NCI-H1930 (cell line): ENCODE measurements at places on chromosomes 3 and 15.

GRCh38 chr15:92907896-92908712 lies 8.0 kb downstream of the CHD2 start:
- DNase-seq = no peak

DNA sequence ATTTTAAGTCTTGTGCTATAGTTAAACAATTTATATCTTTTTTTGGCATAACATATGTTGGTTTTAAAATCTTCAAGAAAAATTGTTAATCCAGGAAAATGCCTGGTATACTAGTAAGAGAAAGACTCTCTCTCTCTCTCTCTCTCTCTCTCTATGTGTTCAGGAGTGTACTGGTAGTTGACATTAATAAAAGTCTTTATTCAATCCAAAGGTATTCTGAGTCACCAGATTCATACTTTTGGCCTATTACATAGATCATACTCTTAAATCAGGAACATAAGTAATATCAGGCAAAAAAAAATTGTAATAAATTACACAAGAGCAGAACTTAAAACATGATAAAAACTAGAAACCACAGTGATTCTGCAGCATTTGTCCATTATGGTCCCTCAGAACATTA lies 70.2 kb downstream of the TFG start:
- DNase-seq = no peak

DNA sequence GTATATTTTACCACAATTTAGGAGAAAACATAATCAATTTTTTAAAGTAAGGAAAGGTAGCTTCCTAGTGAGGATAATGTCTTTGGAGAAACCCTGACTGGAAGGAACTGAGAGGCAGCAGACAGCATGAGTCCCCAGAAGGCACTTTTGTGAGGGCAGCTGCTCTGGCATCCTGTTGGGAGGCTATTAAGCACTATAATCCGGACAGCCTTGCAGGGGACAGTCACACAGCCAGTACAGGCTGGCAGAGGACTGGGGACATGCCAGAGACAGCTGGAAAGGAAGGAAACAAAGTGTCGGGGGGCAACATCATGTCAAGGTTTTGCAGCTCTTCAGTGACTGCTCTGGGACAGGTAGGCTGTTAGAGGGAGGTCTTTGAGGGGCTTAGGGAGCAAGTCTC lies 15.7 kb downstream of the ACAN start:
- no peak for DNase-seq

- no peak for DNase-seq
Observed at GRCh38 chr3:8656240-8656639, 11.6 kb upstream of the SSUH2 start.

DNA sequence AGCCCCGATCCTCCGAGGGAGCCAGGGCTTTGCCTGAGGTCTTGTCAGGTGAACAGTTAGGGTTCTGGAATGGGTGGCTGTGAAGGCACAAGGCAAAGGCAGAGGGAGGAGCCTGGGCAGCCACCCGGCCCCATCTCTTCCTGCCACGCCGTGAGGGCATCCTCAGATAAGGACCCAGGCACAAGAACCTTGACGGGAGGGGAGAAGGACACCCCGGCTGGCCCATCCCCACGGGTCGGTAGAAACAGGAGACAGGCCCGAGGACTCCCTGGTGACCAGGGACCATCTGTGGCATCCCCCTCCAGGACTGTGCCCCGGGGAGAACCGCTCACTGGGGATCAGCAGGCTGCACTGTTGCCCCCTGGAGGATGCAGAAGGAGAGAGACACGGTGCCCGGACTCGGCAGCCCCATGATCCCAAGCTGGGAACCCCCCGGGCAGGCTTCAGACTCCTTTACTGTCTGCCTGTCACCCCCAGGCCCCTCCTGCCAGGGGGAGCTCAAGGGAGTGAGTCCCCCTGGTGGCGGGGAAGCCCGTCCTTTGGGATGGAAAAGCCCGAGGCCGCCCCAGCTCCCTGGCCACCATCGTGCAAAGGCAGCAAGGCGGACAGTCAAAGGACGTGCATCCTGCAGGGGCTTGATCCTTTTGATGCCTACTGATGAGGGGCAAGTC lies 12.3 kb upstream of the PCSK6 start:
- DNase-seq = no peak

DNA sequence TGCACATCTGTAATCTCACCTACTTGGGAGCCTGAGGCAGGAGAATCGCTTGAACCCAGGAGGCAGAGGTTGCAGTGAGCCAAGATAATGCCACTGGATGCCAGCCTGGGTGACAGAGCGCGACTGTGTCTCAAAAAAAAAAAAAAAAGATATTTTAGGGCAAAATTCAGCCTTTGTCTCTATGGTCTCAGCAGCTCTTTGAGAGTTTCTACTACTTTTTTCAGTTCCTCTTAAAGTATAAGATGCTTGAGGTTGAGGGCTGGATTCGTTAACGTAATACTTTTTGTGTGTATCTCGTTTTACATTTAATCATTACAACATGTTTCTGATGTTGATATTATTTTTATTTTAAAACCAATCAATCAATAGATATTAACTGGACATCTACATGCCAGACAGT lies 381.2 kb upstream of the TBL1XR1 start:
- DNase-seq = no peak

GRCh38 chr3:138400651-138401070 lies 33.8 kb upstream of the ESYT3 start:
- DNase-seq = no peak

GRCh38 chr3:58899159-58899952 lies 150.5 kb downstream of the CFAP20DC start:
- no peak for DNase-seq

DNA sequence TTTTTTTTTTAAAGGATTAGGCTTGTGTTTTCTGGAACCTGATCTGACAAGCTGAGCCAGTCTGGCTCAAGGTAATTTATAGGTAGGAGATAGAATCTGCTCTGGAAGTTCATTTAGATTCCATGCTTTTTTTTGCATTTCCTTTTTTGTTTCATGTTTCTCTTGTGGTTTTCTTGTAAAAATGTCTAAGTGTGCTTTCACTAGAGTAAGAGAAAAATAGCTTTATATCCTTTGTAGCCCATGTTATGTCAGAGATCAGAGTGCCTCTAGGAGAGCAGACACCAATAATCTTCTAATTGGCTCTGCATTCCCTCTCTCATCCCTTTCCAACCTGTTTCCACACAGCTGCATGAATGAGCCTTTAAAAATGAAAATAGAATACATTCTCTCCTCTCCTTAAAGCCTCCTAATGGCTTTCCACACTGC lies 389.8 kb upstream of the KCNMB2 start:
- DNase-seq = no peak

- no peak for DNase-seq
Observed at GRCh38 chr3:113157408-113158030, 53.8 kb upstream of the BOC start.
